ENCODE measurements at places on chromosomes 13 and 19.

DNA sequence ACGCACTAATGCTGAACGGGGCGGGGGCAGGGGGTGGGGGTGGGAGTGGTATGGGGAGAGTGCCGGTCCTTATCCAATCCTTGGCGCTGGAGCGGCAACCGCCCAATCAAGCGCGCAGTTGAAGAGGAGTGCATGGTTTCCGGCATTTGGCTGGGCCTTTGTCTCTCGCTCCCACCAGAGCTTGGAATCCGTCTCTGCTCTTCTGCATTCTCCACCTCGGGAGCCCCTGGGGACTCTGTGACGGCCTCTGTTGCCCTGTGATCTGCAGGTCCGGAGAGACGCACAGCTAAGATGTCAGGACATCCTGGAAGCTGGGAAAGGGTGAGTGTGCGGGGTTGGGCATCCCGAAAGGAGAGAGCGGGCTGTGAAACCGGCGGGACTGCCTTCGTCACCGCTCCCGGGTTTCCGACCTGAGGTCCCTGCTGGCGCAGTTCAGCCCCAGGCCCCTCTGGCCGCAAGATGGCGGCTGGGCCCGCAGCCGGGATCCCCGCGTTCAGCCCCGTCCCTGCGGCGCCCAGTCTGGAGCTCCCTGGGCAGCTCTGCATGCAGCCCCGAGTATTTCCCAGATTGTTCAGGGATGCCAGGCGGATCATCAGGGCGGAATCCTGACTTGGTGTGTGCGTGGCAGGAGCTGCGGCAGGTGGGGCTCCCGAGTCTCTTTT lies 53.6 kb upstream of the ZNF254 start:
- DNase-seq, result peak; percentile 86

- no peak for DNase-seq
Observed at GRCh38 chr19:19602136-19602712, 16.3 kb downstream of the PBX4 start.

GRCh38 chr19:934865-935479 lies 9.1 kb downstream of the ARID3A start:
- DNase-seq, result peak; percentile 73

GRCh38 chr13:23504180-23504579 lies 66.0 kb upstream of the TNFRSF19 start:
- DNase-seq, result no peak

GRCh38 chr13:51267622-51268021 lies 45.4 kb downstream of the FAM124A start:
- DNase-seq, result no peak

DNA sequence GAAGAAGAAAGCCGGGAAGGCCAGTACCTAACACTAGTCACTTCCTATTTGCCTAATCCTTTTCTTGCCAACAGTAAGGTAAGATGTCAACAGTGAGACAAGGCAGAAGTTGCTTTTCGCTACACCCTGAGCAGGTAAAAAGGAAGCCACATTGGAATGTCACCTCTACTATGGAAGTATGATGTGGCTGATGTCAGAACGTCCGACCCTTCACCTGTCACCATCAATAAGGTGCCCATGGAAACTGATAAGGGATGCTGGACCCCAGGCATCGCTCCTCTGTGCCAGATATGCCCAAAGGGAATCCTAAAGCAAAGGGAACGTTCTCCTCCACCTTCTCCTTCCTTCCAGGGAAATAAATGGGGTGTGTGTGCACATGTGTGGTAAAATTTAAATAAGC lies 34.3 kb downstream of the COL4A1 start:
- DNase-seq, result no peak

GRCh38 chr19:55624109-55625003 lies at the start of gene ZNF784:
Gene ZNF784, minus strand, starts transcription at chr19:55624566. Its CDS starts 5 bp downstream, at chr19:55624561.
- peak; percentile 89 for DNase-seq

GRCh38 chr19:21934593-21934992 lies 76.2 kb downstream of the ZNF208 start:
- DNase-seq, result no peak

DNA sequence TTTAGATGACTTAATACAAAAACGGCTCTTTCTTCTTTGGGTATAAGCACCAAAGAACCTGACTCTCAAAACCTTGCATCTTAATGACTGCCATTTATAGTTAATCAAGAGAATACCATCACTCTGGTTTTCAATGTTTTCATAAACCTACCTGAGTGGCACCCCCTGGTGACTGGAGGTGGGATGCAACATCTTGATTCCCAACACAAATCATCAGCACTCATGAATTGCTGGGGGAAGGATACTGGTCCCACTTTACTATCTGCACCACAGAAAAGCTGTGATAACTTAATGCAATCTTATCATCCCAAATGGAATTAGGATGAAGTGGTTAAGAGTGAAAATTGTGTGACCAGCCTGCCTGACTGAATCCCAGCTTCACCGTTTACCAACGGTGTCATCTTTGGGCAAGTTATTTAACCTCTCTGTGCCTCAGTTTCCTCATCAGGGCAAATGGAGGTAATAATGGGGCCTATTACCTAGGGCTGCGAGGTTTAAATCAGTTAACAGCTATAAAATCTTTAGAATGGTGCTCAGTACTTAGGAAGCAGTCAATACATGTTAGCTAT lies 366.4 kb downstream of the KLF12 start:
- DNase-seq, result no peak

GRCh38 chr13:50485979-50486935 lies 357.2 kb downstream of the DLEU7 start:
- DNase-seq, result peak; percentile 46

DNA sequence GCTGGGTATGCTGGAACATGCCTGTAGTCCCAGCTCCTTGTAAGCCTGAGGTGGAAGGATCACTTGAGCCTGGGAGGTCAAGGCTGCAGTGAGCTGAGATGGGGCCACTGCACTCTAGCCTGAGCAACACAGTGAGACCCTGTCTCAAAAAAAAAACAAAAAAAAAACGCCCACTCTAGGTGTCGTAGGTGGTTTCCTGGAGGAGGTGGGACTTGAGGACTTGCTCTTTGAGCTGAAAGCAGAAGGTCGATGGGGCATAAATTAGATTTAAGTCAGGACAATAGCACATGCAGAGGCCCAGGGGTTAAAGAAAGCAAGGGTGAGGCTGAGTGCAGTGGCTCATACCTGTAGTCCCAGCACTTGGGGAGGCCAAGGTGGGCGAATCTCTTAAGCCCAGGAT lies 12.9 kb upstream of the ILF3 start:
- DNase-seq, result no peak

DNA sequence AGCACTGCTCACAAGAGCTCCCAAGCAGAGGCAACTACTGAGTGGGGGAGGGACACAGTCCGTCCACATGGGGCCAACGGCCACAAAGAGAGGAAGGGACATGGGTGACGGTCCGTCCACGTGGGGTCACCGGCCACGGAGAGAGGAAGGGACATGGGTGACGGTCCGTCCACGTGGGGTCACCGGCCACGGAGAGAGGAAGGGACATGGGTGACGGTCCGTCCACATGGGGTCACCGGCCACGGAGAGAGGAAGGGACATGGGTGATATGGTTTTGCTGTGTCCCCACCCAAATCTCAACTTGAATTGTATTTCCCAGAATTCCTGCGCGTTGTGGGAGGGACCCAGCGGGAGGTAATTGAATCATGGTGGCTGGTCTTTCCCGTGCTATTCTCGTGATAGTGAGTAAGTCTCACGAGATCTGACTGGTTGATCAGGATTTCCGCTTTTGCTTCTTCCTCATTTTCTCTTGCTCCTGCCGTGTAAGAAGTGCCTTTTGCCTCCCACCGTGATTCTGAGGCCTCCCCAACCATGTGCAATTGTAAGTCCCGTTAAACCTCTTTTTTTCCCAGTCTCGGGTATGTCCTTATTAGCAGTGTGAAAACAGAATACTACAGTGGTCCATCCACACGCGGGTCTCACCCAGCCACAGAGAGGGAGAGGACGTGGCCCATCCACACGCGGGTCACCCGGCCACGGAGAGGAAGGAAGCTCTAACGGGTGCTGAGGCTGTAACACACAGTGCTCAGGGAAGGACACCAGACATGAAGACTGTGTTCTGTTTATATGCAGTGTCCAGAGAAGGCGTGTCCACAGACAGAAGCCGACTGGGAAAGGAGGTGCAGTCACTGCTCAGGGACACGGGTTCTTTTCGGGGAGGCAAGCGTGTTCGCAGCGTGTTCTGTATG lies 48.5 kb downstream of the GAS6 start:
- no peak for DNase-seq

DNA sequence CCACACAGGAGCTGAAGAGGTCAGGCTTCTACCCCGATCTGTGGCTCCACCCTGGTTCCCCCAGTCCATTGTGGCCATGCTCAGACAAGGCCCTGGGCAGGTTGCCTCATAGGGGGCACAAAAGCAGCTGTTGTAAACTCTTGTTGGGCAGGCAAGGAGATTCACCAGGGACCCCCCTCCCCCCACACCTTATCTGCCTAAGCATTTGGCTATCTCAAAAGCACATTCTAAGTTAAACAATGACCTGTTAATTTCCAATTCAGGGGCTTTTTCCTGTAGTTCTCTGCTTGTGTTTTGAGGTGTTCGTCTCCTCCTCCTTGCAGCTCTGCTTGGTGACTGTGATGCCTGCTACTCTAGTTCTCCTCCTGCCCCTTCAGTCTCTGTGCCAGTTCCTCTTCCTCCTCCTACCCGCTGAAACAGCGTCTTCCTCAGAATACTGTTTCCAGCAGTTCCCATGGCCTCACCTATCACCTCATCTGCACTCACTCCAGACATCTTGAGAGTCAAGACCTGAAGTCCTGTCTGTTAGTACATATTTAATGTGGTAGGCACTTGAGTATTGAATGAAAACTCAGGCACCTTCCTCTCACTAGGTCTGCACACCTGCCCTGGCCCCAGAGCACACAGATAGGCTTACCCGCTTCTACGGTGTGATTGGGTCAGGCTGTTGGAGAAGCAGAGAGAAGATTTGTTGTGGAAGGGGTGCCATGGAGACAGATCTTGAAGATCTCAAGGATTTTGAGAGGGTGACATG lies 31.7 kb downstream of the SPATA13 start:
- no peak for DNase-seq

DNA sequence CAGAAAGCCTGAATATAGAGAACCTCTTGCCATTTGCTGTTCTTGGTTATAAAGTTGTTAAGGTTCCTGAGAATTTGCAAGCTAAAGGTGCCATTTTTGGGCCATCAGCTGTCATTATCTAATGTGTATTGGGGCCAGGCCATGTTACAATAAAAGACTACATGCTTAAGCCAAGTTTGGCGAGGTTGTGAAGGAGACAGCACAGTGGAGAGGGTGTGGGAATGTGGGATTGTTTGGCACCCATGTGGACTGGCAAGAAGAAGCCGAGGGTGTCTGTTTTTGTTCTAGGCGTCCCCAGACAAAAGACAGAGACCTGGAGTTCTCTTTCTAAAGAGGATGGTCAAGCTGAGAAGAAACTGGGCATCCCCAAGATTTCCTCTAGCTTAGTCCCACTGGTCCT lies 64.7 kb downstream of the ZNF44 start:
- no peak for DNase-seq

- no peak for DNase-seq
Observed at GRCh38 chr19:51156710-51157109, 14.6 kb downstream of the SIGLEC7 start.

DNA sequence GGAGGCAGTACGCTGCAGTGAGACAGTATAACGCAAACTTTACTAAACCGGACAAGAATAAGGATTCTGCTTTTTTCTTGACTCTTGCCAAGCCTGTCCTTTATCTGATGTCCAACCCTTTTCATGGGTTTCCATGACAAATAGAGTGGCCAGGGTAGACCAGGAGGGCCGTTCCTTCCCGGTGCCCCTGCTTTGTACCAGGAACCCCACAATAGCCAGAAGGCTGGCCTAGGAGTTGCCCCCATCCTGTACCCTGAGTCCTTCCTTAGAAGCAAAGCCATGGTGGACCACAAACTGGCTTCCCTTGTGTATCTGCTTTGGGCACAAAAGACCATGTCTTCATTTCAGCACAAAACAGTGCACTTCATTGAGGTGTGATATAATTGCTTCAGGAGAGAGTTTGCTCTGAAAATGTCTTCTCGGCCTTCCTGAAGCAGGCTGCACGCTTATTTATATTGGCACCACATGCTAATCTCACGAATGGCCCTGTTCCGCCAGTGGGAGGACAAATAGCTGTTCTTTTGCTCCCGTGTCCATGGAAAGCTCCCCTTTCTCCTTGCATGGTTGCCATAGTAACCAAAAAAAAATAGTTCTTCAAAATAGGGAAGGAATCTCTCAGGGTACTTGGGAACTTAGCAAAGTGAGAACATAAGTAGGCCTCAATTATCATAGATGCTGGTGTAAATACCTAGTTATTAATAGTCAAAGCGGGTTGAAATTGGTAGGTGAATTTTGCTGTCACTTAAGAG lies 222.1 kb downstream of the ZIC5 start:
- no peak for DNase-seq

DNA sequence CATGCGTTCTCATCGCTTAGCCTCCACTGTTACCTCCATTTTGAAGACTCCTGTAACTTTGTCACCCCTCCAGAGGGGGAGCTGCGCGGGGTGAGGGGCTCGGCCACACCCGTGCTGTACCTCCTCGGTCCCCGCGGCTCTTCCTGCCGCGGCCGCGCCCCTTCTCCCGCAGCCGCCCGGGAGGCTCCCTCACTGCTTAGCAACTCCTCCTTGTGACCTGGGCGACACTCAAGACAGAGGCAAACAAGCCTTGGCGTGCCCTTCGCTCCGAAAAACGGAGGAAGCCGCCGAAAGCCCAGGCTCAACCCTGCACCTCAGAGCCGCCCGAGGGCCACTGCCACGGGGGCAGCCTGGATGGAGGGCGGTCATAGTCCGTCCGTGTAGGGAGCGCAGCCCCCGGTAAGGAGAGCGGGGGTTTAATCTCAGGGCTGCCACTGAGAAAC lies 494.3 kb downstream of the FOXO1 start:
- DNase-seq, result no peak

- DNase-seq, result no peak
Observed at GRCh38 chr13:37091835-37092234, 13.6 kb downstream of the CSNK1A1L start.

DNA sequence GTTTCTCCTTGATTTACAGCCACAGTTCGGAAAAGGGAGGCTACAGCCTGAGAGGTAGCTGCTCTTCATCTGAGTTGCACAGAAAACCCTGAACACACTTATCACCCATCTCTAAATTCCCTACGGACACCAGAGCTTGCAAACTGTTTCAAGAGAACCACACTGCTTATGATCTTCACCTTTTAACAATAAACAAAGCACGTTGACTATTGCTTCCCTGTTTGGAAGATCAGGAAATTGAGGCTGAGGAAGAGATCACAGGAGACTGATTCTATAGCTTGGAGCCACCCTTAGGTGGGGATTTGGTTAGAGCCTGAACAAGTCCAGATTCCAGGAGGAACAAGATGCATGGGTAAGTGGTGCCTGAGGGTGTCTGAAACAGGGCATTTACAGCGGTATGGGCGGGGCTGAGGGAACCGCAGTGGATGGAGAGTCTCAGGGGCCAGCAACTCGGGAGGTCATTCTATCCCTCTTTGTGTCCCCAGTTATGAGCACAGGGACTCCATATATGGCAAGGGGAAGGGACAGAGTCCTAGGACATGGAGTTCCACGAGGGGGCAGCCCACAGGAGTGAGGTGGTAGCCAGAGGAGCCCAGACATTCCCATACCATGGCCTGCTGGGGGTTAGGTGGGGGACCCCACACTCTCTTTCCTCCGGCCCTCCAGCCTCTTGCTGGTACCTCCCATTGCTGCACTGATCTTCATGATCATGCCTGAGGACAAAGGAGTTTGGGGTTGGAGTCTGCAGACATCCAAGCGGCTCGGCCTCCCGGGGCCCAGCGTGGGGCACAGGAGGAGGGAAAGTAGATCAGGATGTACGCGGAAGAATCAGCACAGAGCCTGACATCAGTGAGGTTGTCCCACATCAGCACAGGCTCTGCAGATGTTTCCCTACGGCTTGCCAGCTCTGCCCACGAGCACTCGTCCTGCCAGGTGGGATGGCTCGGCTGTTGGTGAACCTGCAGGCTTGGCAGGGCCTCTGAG lies 162.3 kb upstream of the ZNF536 start:
- DNase-seq, result no peak

GRCh38 chr19:42634409-42635232 lies 39.9 kb upstream of the CEACAM8 start:
- DNase-seq, result peak; percentile 5
